ENCODE measurements at places on chromosomes 5 and 9. TPM values are rescaled to one million over a fixed set of nuclear protein-coding genes. Genes with fewer than 3 reads are reported as not detected.

- no peak for DNase-seq
These were observed 176.4 kb upstream of the PLCXD3 start for GRCh38 chr5:41686767-41687166.

DNA sequence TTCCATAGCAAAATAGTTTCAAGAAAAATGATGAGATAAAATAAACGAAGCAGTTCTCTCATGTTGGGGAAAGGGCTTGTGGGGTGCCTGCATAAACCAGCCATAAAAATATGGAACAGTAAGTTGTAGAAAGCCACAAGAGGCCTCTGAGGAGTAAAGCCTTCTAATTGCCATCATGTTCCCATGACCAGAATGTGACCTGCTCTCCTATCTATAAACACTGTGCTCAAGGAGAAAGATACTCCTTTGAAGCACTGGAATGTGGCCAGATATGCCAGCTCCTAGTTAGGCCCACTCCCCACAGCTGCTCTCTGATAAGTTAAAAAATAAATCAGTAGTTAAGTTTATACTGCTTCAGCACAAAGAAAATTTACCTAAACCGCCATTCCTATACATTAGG is 65.8 kb downstream of the SETX start:
- DNase-seq, result no peak

GRCh38 chr5:117411701-117412100 is 837.1 kb upstream of the SEMA6A start:
- DNase-seq, result no peak

DNA sequence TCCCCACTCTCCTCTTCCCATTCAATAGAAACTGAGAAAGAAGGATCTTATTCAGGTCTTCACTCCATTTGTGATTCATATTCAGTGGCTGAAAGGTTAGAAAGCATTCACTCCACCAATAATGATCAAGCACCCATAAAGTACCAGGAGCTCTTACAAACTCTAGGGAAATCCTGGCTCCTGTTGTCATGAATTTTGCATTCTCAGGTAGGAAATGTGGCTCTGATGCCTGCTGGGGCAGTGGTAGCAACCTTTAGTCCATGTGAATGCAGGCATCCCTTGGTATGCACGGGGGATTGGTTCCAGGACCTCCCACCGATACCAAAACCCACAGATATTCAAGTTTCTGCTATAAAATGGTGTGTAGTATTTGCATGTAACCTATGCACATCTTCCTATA is 3.6 kb upstream of the RORB start:
- no peak for DNase-seq

DNA sequence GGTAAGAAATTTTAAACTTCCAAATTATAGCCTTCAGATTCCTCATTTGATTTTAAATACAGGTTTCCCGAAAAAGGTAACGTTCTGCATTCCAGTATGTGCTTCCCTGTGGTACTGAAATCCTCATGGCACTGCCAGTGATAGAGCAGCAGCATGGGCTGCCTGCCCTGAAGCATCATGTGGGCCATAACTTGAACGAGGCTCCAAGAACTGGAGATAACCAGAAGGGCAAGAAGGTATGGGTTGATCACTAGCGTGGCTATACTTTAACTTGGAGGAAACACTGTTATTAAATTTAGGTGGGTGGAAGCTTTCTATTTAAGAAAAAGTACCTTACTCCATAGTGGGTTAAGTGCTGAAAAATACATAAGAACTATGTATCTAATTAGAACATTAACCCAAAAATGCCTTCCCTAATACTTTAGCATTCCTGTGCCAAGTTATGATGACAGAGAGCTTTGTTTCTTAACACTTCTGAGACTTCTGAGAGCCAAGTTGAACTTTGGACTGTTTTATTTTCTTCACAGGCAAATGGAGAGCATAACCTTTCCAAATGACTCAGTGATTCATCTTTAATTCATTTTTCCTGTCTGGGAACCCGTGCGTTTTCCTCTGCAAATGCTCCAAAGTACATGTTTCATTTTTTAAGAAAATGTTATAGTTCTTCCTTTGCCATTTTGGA is 191.5 kb upstream of the GNA14 start:
- DNase-seq, result no peak

DNA sequence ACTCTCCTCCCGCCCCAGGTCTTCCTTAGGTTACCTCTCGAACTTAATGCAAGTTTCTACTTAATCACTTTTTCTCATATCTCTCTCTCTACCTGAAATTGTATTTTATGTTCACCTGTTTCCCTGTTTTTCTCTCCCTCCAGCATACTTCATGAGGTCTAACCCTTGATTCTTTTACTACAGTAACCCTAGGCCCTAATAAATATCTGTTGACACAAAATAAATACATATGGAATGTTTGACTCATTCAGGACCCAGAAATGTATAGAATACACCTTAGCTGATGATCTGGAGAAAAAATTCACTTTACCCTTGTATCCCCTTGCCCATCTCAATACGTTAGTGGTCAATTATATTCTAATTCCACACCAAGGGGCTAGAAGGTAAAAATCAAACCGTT is 250.9 kb upstream of the PTGER4 start:
- DNase-seq, result no peak

GRCh38 chr5:123371575-123372179 is 51.5 kb downstream of the CEP120 start:
- DNase-seq, result no peak

DNA sequence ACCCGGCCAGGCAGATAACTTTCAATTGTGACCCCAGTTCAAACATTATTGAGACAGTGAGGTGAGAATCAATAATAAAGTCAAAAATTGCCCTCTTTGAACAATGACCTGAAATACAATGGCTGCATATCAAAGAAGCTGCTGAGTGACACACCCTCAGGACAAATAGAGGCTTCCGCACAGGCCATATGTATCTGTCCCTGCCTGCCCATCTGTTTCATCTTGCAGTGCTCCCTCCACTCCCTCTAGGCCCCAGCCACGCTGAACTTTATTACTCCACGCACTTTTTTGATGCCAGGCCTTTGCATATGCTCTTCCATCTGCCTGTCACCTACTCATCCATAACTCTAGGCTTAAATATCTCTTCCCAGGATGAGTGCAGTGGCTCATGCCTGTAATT is 15.9 kb upstream of the PFDN1 start:
- no peak for DNase-seq

- no peak for DNase-seq
These were observed 108.7 kb upstream of the RGMB start for GRCh38 chr5:98664736-98665135.

The INSL6 gene
- total RNA-seq, result not detected

The GNPDA1 gene
- 12.3 TPM for total RNA-seq

The COL27A1 gene
- 7.5 TPM for total RNA-seq

Data from esophagus squamous epithelium (tissue), 5 donors.